ENCODE measurements at places on chromosomes 12 and 14.

GRCh38 chr12:92493816-92494215 lies 209.0 kb upstream of the PLEKHG7 start:
- no peak for DNase-seq
- H3K4me3 ChIP-seq = no peak overlapping the region
- H3K27ac ChIP-seq = no peak overlapping the region
- H3K4me1 ChIP-seq = no peaks in the 10 kb centered on the region
- H3K36me3 ChIP-seq = no peaks in the 10 kb centered on the region

DNA sequence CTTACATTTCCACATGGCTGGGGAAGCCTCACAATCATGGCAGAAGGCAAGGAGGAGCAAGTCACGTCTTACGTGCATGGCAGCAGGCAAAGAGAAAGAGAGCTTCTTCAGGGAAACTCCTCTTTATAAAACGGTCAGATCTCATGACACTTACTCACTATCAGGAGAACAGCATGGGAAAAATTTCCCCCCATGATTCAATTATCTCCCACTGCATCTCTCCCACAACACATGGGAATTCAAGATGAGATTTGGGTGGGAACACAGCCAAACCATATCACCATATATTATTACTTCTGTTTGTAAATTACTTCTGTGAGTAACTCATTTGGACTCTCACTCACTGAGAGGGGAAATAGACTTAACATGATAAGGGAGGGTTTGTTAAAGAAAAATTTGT lies 1496.8 kb upstream of the TMEM132C start:
- no peaks in the 10 kb centered on the region for H3K36me3 ChIP-seq
- peaks cover 36% of the 10 kb centered on the region for H3K4me1 ChIP-seq
- DNase-seq = no peak
- H3K27me3 ChIP-seq = no peaks in the 10 kb centered on the region
- peak overlapping the region; percentile 14 for H3K4me3 ChIP-seq

DNA sequence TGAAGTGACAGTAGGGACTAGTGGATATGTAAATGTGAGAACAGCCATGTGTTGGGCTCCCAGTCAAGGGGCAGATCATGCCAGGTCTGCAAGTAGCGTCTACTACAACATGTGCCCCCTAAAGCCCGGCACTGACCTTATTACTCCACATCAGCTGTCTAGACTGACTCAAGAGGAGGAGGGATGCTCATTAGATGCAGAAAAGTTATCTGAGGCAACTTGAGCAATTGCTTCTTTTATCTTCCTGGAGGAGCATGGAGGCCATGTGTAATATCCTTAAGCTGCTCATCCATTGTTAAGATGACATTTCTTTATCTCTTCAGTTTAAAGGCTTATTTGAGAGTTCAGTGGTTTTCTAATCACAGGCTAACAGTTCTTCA lies 404.7 kb upstream of the FLRT2 start:
- H3K27me3 ChIP-seq = no peaks in the 10 kb centered on the region
- H3K27ac ChIP-seq = no peak overlapping the region
- no peaks in the 10 kb centered on the region for H3K36me3 ChIP-seq
- H3K4me3 ChIP-seq = no peak overlapping the region
- no peaks in the 10 kb centered on the region for H3K4me1 ChIP-seq

DNA sequence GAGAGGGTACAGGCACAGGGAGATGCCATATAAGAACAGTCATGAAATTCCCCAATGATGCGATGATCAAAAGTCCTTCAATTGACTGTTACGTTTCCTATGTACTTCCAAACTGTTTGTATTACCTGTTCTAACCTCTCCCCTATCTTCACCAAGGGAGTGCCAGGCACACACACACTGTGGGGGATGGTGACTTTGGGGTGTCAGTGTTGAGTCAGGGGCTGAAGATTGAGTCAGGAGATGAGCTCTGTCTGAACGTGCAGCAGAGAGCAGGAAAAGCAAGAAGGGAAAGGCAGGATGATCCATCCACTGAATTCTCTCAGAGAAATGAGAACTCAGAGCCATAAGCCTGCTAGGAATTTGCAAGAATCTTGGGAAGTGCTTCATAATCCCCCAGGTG lies 153.4 kb downstream of the EFCAB11 start:
- no peak for DNase-seq
- no peaks in the 10 kb centered on the region for H3K4me1 ChIP-seq
- H3K27me3 ChIP-seq = no peaks in the 10 kb centered on the region
- H3K4me3 ChIP-seq = no peak overlapping the region
- no peaks in the 10 kb centered on the region for H3K36me3 ChIP-seq

GRCh38 chr12:123027726-123028445 lies 47.4 kb downstream of the ARL6IP4 start:
- H3K4me3 ChIP-seq = no peak overlapping the region
- peaks cover 5% of the 10 kb centered on the region for H3K36me3 ChIP-seq
- H3K27ac ChIP-seq = no peak overlapping the region
- no peaks in the 10 kb centered on the region for H3K27me3 ChIP-seq

DNA sequence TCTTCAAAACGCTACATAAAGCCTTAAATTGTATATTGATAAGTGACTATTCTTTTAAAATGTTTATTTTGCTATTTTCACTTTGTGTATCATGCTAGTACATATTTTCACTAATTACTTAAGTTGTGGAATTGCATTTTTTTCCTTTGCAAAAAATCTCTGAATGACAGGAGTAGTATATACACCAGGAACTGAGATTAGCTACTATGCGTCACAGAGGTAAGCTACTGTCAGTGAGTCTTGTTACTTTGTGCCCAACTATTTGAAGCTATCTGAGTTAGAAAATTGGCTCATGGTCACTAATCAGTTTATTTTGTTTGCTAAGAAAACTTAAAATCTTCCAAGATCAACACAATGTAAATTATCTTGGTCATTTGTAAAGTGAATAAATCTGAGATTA lies 887.4 kb downstream of the TMTC2 start:
- H3K27me3 ChIP-seq = no peaks in the 10 kb centered on the region
- no peak overlapping the region for H3K27ac ChIP-seq
- no peaks in the 10 kb centered on the region for H3K36me3 ChIP-seq
- H3K4me3 ChIP-seq = no peak overlapping the region

DNA sequence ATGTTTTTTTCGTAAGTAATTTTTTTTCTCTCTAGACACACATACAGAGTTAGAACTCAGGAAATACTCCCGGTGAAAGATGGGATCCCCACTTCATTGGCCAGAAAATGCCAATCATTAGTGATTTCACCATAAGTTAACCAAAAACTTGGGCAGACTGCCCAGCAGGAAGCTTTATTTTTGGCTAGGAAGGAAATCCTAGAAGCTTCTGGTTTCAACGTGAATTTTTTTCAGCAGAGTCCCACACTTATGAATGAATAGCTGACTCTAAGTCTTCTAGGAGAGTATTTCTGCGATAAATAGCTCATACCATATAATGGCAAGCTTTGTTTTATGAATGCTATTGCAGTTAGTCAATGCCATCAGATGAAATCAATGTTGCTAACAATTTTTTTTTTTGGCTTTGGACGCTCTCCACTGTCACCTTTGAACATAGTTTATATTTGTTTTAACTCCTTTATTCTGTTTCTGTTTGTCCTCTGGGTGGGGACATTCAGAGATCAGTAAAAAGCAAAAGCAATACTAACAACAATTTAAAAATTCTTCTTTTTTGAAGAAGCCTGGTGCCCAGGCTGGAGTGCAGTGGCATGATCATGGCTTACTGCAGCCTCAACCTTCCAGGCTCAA lies 9.5 kb downstream of the PPP1CC start:
- no peaks in the 10 kb centered on the region for H3K27me3 ChIP-seq
- no peak overlapping the region for H3K4me3 ChIP-seq
- DNase-seq = no peak
- H3K27ac ChIP-seq = no peak overlapping the region

DNA sequence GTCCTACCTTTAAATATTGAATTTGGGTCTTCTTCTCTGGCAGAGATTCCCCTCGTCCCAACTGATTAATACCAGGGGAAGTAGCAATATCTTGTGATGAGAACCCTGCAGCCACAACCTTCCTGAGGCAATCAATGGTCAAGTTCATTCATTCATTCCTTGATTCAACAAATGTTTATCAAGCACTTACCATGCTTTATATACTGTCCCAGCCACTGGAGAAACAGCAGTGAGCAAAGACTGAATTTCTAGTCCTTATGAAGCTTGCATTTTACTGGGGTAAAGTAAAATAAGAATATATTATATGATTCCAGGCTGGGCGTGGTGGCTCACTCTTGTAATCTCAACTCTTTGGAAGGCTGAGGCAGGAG lies 300 bp upstream of the GIT2 start:
- peaks cover 46% of the 10 kb centered on the region for H3K4me1 ChIP-seq
- DNase-seq = no peak
- no peaks in the 10 kb centered on the region for H3K27me3 ChIP-seq
- H3K27ac ChIP-seq = peak overlapping the region; percentile 76
- peak overlapping the region; percentile 77 for H3K4me3 ChIP-seq

All from CD8-positive, alpha-beta memory T cell (primary cell).